AG09319 (cell line): ENCODE measurements at places on chromosomes 3 and 15.

DNA sequence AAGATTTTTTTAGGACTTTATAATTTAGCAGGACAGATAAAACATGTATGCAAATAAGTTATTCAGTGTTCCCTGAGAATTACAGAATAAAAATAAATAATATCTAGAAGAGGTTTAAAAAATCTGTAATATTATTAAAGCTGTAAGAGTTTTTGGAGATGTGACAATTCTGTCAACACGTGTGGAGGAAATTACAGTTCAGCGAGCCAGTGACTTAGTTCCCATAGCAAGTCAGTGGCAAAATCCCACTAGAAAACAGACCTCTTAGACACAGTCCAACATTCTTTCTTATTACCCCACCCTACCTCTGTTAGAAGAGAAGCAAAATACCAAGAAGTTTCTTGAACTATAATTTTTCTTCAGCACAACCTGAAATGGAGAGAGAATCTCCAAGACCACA, 16.2 kb upstream of the DENND6A start:
- no peak for DNase-seq

- DNase-seq = no peak
These were observed 99.7 kb downstream of the DAPK2 start for GRCh38 chr15:63946524-63947065.

- peak; percentile 20 for DNase-seq
These were observed at the start of gene IRAK2 for GRCh38 chr3:10164546-10165393. IRAK2 (plus strand) TSS chr3:10164919; CDS start chr3:10164955, 36 bp downstream.

- DNase-seq = no peak
These were observed 52.5 kb downstream of the CLDN11 start for GRCh38 chr3:170471149-170471548.

DNA sequence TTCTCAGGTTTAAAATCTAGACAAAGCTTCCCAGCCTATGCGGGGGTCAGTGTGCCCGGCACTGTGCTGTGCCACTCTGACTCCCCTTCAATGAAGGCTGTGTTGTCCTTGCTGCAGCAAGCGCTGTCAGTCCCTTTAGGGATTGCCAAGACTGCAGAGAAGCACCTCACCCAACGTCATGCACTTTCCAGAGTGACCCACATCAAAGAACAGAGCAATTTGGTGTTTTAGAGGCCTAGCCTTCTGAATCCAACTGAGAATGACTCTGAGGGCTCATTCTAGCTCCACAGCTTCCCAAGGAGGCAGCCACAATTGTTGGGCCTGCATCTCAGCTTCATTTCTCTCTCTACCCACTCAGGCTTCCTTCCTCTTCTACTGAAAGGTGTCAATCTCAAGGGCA, 26.4 kb downstream of the SLC9A9 start:
- DNase-seq = no peak

- no peak for DNase-seq
These were observed 4.0 kb downstream of the FMN1 start for GRCh38 chr15:33190539-33190938.

GRCh38 chr15:34714476-34715121, 40.2 kb downstream of the GJD2 start:
- no peak for DNase-seq

DNA sequence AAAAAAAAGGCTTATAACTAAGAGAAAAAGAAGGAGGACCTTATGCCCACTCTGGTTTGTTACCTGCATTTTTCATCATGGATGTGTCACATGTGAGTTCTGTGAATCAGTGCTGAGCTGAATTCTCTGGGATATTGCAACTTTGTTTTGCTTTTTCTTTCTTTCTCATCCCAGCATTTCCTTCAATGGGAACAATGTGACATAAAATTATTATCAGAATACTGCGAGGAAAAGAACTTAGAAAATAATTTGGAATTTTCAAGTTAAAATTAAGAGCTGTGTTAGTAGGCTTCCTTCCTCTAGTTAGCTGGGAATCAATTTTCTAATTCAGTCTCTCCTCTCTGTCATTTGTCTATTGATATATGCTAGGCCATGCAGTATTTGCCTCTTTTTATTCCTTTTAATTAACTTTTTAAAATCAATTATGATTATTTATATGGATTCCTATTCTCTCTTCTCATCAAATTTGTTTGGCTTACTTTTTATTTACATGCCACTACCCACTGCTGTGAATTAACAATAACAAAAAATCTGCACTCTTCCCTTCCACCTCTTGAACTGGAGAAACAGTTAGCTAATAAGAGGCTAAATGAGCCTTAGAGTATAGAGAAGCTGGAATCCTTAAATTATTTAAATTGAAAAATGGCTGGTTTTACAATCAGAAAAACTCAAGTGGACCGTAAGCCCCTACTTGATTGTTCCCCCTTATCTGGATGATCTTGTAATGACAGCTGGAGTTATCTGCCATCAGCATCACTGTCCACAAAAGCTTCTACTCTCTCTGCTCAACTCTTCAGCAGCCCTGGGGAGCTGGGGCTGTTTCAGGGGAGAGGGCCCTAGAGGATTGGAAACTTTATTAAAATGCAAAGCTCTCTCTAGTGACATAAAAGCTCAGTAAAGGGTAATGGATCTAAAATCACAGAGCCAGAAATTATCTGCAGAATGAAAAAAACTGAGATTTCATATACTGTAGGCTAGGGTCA, 95.3 kb upstream of the SOX2 start:
- no peak for DNase-seq

DNA sequence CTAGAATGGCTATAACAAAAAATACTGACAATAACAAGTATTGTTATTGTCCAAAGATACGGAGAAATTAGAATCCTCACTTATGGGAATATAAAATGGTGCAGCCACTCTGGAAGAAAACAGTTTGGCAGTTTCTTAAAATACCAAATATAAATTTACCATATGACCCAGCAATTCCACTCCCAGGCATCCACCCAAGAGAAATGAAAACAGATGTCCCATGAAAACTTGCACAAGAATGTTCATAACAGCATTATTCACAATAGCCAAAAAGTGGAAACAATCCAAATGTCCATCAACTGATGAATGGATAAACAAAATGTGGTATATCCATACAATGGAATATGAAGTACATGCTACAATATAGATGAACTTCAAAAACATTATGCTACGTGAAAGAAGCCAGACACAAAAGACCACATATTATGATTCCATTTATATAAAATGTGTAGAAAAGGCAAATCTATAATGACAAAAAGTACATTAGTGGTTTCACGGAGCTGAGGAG, 9.4 kb downstream of the AAGAB start:
- no peak for DNase-seq

DNA sequence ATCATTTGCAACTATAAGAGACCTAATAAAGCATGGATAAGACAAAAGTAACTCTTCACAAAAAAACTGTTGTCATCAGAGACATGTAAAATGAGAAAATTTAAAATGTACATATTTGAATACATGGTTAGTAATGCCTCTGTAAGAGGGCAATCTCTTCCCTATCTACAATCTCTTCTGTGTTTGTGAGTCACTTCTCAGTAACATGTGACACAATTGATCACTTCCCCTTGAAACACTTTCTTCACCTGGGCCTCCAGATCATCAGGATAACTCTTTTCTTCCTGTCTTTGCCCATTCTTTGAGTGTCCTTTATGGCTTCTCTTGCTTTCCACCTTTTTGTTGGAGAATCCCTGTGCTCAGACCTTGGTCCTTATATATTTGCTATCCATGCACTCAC, 50.4 kb downstream of the TFDP2 start:
- DNase-seq = no peak

- DNase-seq = no peak
These were observed 484.3 kb downstream of the UNC13C start for GRCh38 chr15:54462511-54462913.

GRCh38 chr3:22371607-22372291, 620.7 kb upstream of the ZNF385D start:
- no peak for DNase-seq

DNA sequence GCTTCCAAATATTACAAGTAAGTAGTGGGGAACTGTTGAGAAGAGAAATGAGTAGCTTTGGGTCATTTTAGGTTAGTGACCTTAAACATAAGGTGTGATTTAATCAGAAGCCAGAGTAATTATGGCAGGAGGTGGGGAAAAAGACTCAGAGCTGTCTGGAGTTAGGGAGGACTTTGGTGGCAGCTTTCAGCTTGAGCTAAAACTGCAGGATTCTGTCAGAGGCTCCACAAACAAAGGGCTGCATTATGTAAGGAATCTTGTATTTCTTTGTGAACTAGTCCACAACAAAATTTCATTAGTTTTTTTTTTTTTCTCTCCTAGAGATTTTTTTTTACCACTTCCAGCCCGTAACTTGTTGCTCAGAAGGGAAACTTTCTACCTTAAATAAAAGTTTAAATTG, 345.3 kb downstream of the TIGIT start:
- no peak for DNase-seq

GRCh38 chr15:25870938-25871337, 7.8 kb upstream of the ATP10A start:
- DNase-seq = no peak

- no peak for DNase-seq
These were observed 216.7 kb upstream of the CFAP20DC start for GRCh38 chr3:59266551-59266950.

- no peak for DNase-seq
These were observed 126.4 kb downstream of the ADAMTS9 start for GRCh38 chr3:64561325-64561843.

- DNase-seq = peak; percentile 79
These were observed 62.1 kb upstream of the XCR1 start for GRCh38 chr3:46089237-46090011.

DNA sequence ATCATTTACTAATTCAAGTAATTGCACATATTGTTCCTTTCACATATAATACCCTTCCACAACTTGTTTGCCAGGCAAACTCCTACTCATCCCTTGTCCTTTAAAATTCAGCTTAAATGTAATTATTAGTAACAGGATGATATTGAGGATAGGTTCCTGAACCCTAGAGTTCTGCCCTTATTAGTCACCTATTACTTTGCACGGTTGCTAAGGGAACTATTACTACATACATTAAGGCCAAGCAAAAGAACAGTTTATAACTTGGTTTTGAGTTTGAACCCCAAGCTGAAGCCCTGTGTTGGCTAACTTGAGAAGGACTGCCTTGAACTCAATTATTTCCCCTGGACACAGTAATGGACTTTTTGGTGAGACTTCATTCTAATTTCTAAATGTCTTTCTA, 529.7 kb downstream of the IGSF11 start:
- DNase-seq = no peak

DNA sequence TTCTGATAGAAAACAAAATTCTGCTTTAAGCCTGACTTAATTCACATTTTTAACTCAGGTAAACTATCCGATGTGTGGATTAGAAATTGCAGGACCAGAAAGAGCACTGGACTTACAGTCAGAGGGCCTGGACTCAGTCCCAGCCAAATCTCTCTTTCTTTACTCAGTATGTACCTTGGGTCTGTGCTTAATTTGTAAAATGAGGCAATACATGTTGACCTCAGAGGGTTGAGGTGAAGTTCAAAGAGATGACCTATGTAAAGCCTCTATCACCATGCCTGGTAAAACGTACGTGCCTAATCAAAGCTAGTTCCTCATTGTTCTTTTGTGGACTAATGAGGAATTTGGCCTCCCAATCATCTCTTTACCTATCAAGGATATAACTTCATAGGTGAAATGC, 1.9 kb upstream of the BCL2A1 start:
- DNase-seq = no peak

- DNase-seq = no peak
These were observed 11.9 kb downstream of the TAGLN3 start for GRCh38 chr3:112010636-112011035.

GRCh38 chr3:150069154-150069527, 98.4 kb upstream of the PFN2 start:
- no peak for DNase-seq
